ENCODE measurements at places on chromosomes 3 and 15. TPM values are rescaled to one million over a fixed set of nuclear protein-coding genes. Genes with fewer than 3 reads are reported as not detected.

GRCh38 chr3:127786353-127787070 is 35.8 kb downstream of the MGLL start:
- DNase-seq: peak; percentile 97

- DNase-seq: no peak
These were observed 234.6 kb downstream of the RAP2B start for GRCh38 chr3:153396581-153396980.

DNA sequence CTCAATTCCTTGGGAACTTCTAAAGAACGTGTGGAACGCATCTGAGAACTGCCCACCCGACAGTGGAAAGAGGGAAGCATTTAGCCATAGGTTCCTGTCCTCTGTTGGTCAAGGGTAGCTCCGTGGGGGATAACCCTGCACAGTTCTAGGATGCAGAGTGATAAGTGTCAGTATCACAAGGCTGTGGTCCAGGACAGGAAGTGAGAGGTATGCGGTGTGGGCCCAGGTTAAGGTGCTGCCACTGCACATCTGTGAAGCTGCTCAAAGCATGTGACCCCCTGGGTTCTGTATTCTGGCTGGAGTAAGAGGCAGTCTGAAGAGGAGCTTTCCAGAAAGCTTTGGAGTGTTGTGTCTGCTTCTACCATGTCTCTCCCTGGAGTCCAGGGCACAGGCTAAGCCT is 51.7 kb upstream of the HES1 start:
- DNase-seq: no peak

- no peak for DNase-seq
These were observed 327.9 kb downstream of the CHST2 start for GRCh38 chr3:143447491-143447890.

The MYO5C gene
- 4.2 TPM for total RNA-seq

- peak; percentile 37 for DNase-seq
These were observed 505.6 kb downstream of the LPP start for GRCh38 chr3:188659449-188660090.

DNA sequence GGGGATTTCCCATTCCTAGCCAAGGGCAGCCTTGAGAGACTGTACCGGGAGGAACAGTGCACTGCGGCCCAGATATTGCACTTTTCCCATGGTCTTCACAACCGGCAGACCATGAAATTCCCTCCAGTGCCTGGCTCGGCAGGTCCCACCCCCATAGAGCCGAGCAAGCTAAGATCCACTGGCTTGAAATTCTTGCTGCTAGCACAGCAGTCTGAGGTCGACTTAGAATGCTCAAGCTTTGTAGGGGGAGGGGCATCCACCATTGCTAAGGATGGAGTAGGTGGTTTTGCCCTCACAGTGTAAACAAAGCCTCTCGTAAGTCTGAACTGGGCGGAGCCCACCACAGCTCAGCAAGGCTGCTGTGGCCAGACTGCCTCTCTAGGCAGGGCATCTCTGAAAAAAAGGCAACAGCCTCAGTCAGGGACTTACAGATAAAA is 156.3 kb downstream of the FRMD5 start:
- no peak for DNase-seq

The FAM162A gene
- total RNA-seq: 35.6 TPM

- DNase-seq: peak; percentile 93
These were observed at the start of gene TMEM108 for GRCh38 chr3:133038089-133038730. Gene TMEM108, plus strand, starts transcription at chr3:133038391.

- DNase-seq: peak; percentile 50
These were observed 65.5 kb upstream of the SLC7A14 start for GRCh38 chr3:170651260-170651845.

DNA sequence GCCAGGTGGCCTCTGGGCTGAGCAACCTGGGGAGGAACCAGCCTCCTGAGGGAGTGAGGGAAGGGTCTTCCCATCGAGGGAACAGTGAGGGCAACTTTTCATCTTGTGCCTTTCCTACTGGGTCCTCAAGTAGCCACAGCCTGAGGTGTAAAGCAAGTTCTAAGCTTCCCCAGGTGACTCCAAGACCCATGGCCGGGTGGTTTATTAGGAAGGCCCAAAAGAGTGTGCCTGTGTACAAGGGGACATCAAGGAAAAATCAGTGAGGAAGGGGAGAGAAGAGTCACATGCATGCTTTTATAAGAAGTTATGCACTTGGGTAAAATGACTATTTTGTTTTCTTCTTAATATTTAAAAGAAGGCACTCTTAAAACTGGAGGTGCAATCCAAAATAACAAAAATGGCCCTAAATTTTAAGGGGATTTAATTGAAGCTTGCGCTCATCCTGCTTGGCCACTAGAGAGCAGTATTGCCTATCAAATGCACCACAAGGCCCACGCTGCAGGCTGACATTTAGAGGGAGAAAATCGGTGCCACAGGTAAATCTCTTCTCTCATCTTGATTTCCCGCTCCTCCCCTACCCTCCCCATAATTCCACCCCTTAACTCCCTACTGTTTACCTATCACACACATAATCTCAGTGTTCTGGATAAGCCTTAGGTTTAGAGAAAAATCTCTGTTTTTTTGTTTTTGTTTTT is 6.7 kb downstream of the NANOGP8 start:
- DNase-seq: peak; percentile 77

GRCh38 chr15:48718646-48719045 is 73.1 kb upstream of the FBN1 start:
- DNase-seq: no peak

DNA sequence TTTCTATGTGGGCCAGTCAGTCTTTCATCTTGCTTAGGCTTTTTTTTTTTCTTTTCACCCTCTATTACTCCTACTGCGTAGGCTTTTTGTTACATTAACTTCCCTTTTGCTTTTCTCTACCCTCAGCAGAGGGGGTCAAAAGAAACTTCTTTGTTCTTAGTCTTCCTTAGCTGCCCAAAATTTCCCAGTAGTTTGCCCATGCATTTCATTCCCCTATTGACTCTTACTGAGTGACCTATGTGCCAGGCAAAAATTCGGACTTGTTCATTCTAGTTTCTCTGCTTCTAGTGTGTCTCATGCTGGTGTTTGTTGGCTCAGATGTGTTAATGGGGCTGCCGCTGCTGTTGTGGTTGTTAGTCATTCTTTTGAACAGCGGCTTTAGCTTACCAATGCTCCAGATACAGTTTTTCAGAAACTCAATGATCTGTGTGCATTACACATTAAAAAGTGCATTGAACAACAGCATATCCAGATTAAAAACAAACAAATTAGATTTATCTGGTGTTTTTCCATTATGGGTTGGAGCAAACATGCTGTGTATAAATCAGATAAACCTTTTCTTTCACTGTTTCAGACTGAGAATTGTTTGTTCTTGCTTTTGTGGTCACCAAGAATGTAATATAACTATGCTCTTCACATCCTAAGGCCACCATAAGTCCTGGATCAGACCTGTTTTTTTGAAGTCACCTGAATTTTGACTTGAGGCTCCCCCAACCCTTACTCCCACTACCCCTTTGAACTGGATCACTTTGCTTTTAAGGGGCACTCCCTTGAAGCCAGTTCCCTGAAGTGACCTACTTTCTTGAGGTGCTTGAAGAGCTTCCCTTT is 43.1 kb downstream of the PDE8A start:
- no peak for DNase-seq

- no peak for DNase-seq
These were observed 36.3 kb downstream of the STAC start for GRCh38 chr3:36416599-36416998.

DNA sequence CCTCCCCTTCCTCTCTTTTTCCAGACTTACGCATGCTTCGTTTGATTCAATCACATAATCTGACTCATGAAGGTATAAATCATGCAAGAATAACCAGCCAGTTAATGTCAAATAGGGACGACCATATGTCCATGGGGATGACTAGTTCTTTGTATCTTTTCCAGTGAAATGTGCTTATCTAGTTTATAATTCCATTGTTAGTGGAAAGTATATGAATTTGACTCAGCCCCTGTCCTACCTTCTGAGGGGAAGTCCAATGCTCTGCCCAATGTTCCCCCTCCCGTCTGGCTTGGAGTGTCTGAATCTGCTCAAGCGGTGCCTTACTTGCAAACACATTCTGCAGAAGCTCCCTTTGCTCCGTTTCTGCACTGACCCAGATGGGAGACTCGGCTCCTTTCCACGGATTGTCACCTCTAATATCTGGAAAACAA is 55.0 kb upstream of the EPHB3 start:
- DNase-seq: peak; percentile 86

The GABRR3 gene
- not detected for total RNA-seq

DNA sequence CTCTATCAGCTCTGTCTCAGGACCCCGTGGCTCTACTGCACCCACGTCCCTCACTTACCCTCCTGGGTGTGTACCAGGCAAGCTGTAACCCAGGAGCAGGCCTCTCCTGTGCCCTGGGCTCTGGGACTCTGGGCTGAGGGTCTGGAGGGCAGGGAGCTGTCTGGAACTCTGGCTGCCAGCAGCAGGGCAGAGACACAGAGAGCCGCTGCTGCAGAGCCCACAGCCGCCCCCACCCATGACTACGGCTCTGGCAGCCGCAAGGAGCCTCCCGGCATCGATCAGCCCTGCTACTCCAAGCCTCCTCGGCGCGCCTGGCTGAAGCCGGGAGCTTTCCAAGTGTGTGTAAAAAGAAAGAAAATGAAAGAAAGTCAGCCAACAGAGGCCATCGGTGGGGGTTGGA is 103.7 kb upstream of the ATP2B2 start:
- DNase-seq: no peak

DNA sequence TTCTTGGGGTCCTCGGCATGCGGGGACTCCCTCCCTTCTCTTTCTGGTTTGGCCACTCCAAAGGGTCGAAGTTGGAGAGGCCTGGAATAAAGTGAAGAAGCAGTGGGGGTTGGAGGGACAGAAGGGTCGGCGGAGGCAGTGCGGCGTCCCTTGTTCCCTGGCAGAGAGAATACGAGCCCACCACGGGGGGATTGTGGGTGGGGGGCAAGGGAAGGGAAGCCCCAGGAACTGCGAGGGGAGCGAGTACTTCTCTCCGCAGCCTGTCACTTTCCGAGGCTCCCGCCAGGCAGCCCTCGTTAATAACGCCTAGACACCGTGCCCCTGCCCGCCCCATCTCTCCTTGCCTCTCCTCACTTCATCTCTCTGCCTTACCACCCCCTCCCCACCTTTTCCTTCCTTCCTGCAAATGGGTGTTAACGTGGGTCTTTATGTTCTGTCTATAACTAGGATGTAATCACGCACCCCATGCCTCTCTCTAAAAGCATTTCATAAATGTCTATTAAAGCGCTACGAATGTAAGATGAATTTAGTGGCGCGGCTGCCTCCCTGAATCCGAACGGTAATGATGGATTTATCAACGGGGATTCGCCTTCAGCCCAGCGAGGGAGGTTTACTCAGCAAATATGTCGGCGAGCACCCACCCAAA is 13.7 kb downstream of the NR2F2 start:
- no peak for DNase-seq

GRCh38 chr3:78647726-78648125 is 1120.1 kb downstream of the ROBO1 start:
- no peak for DNase-seq

DNA sequence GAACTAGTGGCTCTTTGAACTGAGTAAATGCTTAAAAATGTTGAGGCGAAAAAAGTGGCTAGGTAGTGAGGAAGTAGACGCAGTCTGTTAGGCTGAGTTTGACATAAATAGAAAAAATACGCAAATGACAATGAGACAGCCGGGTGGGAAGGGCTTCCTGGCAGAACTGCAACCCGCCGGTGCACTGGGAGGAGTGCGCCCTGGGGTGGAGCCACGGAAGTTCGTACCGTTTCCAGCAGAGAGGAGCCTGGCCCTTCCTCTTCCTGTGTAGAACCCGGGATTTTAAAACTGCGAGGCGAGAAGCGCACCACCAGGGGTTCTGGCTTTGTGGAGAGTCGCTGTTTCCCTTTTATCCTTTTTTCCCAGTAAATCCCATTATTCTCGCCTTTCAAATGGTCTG is 602.6 kb downstream of the PYDC2 start:
- no peak for DNase-seq

DNA sequence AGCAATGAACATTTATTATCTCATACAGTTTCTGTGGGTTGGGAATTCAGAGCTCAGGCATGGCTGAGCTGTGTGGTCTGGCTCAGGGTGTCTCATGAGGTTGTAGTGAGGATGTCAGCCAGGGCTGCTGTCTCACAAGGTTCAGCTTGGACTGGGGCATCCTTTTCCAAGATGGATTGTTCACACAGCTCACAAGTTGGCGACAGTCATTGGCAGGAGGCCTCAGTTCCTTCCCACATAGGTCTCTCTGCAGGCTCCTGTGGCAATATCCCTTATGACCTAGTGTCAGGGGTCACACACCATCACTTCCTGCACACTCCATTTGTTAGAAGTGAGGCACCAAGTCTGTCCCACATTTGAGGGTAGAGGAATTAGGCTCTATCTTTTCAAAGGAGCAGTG is 56.0 kb downstream of the RPLP1 start:
- DNase-seq: no peak

DNA sequence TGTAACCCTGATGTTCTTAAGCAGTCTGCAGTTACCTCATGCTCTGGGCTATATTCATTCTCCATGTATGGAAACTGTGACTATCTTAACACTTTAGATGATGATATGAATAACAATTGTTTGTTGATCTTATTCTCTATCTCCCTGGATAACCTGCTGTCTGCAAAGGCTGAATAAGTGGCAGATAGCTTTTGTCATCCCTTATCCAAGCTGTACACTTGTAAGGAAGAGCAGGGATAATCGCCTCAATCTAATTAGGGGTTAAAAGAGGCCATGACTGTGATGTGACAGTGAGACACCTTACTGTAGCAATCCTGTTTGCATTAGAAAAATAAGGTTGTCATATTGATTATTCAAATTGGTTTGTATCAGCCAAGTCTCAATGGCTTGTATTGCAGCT is 123.9 kb downstream of the RSRC1 start:
- DNase-seq: no peak

DNA sequence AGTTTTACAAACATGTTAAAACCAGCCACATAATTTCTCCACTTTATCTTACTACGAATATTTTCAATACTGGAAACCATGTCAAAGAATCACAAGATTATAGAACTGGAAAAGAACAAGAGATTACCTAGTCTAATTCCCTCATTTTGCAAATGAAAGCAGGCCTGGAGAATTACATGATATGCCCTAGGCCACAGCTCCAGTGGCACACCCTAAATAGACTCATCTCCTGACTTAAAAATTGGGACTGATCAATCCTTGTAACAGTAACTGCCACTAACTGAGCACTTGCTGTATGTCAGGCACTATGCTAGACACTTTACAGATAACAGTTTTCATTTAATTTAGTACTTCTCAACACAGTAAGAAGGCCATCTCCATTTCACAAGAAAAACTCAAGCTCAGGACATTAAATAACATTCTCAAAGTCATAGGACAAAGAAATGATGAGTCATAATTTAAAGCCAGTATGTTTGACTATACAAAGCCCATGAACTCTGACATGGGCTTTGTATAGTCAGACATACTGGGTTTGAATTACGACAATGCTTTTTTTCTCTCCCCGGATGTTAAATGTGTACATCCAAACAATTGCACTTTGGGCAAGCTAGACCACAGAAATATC is 9.4 kb downstream of the IGSF11 start:
- DNase-seq: no peak

GRCh38 chr15:71256934-71257664 is 141.8 kb downstream of the THSD4 start:
- no peak for DNase-seq
